ENCODE measurements at places on chromosomes 1 and 21.

- no peak for DNase-seq
Measured at GRCh38 chr1:210505601-210506496, 177.1 kb downstream of the HHAT start.

- no peak for DNase-seq
Measured at GRCh38 chr1:230809256-230809990, 58.9 kb downstream of the C1orf198 start.

DNA sequence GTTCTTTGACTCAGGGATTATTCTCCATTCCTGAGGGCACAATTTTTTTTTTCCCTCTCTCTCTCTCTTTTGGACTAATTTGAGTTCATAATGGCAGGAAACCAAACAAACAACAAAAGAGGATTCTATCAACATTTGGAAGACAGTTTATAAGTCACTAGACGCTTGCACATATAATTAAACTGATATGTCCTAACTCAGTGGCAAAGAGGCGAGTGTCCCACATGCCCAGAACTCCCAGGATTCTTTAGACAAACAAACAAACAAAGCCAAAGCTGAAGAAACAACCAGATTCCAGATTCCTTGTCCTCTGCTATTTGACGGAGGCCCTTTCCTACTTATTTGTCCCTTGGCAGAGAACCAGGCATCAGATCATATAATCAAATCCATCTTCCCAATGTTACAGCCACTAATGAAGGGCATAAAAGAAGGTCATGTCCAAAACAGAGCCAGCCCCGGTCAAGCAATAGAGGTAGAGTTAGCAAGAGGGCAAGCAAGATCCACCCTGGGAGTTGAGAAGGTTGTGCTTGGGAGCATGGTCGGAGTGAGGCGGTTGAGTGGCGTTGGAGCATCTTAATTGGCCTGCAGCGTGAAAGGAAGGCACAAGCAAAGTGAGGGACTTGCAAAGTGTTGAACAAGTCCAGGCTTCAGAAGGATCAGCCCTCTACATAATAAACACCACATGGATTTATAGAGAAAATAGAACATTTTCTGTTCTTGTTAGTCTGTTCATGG, 30.3 kb downstream of the ZNF362 start:
- DNase-seq: no peak

- DNase-seq: no peak
Measured at GRCh38 chr1:157105988-157106812, 6.6 kb upstream of the ETV3L start.

DNA sequence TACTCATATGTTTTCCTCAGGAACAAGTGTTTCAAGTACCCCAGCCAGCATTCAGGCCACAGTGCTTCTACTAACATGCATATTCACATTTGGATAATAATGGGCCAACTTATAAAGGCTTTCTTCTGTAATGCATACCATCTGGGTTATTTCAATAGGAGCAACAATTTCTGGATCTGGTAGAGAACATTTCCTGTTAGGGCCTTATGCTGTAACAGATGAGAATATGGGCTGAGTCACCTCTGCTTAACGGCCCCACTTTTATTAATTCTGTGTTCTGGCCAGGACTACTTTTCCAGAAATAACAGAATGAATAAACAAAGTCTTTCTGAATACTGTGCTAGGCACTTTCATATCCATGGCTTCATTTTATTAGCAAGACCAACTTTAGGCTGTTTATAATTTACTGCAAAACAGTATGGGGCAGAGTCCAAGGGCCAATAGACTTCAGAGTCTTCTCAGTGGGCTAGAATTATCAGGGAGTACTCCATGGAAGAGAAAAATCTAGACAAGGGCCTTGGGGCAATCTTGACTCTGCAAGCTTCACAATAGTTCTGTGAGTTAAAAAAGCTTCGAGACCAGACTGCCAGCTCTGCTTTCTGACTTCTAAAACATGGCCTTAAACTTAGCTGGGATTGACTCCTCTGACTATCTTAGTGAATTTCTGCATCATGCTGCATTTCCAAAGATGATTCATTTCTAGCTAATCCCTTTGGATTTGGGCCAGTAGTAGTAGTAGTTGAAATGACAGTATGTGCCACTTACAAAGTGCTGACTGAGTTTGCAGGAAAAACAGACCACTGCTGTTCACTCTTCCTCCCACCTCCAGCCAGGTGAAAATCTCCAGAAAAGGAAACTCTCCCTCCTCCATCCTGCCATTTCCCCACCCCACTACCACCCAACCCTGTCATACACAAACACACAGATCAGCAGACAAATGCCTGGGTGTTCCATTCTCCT, 8.2 kb upstream of the SSX2IP start:
- no peak for DNase-seq

DNA sequence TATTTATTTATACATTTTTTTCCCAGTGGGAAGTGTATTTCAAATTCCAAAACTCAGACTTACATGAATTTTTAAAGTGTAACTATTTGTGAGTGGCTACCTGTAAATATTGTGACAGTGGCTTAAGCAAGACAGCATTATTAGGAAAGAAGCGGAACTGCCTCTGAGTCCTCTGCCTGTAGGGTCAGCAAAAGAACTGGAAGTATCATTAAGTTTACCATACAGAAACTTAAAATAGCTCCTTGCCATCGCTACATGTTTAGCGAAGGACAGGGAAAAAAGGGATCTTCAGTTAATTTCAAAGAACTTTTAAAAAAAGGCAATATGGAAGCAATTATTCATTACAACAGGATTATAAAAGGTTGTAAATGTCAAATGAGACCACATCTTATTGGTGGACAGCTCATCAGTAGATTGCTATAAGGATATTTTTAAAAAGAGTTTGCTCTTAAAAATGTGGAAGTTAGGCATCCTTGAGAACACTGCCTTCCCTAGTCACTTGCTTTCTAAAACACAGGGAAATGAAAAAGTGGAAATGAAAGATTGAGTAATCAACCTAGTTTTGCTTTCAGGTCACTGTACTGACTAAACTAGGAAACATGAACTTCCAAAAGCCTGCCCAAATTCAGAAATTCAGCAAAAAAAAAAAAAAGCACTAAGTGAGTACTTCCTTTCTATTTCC, 39.2 kb downstream of the NSL1 start:
- DNase-seq: no peak

DNA sequence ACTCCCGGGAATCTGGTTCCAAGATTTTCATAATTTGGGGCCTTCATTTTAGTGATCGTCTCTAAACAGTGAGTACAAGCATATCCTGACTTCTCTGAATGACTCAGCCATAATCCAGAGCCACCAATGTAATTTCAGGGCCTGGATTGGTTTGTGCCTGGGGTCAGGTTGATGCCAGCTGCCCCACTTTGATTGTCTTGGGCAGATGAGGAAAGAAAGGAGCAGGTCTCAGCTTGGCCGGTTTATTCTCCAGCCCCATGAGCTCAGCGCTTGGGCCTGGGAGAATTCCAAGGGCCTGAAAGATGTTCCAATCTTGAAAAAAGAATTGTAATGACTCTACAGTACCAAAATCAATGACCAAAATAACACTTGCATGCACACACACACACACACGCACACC, 71.2 kb upstream of the ECE1 start:
- DNase-seq: no peak

GRCh38 chr21:36330904-36331303, 10.9 kb downstream of the MORC3 start:
- no peak for DNase-seq

DNA sequence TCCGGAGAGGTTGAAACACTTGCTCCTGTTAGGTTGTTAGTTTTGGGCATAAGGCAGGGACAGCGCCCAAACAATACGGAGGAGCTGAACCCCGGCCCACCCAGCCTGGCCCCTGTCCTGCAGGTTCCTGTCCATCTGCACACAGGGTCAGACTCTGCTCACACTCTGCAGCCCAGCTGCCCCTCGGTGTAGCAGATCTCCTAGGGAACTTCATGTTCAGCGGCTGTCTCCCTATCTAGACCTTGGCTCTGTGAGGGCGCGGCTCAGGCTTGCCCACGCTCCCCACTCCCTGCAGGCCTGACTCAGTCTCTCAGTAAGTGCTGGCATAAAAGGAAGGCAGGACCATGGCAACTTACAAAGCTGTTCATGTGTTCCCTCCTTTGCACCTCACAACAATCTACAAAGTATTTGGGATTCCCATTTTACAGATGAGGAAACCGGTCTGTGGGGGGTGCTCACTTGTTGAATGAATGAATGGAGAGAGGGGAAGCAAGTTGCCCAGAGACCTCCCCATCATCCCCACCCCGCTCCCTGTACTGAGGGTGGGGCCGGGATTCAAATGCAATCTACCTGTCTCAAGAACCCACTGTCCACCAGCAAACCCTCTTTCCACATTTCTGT, 26.2 kb downstream of the ACOT11 start:
- no peak for DNase-seq

DNA sequence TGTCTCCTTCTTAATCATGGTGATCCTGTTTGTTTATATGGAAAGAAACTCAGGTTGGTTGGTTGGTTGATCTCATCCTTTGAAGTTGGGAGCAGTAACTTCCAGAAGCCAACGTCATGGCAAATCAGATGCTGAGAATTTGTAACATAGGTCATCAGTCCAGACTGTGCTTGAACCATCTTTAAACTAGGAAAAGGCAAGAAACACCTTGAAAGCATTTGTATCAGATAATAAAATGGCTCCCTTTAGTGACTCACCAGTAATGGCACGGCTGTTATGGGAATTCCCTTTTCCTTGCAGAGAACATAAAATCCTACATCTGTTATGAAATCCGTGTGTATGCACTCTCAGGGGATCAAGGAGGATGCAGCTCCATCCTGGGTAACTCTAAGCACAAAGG, 58.1 kb downstream of the SERBP1 start:
- no peak for DNase-seq

DNA sequence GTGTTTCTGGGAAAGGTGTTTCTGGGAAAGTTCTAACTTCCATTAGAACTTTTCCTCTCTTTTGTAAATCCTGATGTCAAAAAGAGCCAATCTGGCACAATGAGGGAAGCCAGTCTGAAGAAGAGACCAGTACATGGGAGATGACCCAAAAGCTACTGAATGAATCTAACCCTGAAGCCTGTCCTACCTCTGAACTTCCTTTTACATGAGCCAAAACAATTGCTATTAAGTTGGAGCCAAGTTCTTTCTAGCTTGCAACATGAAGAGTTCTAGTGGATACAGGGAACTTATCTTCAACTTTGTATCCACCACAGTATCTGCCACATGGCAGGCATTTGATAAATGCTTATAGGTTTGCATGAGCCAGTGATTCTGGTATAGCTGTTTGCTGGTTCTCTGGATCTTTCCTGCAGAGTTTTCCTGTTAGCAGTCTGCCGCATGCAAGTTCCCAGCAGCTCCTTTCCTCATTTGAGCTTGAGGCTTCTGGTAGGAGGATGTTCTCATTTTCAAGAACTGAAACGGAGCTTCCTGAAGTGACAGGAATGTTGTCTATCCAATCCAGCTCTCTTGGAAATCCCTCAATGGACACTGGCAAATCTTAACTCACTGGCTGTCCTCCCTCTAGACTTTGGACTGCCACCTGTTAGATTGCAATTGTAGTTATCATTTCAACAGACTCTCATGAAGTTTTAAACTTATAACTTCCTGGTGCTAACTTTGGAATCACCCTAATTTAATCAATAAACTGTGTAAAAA, 73.1 kb upstream of the LPGAT1 start:
- DNase-seq: no peak

DNA sequence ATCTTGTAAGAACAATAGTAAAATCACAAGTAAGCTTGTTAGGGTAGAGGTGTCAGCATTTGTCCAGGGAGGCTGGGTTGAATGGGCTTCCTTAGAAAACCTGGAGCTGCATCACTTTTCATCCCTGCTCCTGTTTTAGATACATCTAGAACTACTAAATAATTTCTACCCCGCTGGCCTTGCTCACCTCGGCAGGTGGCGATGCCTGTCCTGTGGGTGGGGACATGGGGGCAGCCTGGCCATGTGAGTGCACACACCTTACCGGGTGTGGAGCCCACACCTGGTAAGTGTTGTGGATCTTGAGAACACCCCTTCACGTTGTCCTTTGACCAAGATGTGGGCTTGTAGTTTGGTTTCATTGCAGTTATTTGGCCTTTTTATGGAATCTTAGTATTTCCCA, 29.7 kb downstream of the URB2 start:
- DNase-seq: no peak

DNA sequence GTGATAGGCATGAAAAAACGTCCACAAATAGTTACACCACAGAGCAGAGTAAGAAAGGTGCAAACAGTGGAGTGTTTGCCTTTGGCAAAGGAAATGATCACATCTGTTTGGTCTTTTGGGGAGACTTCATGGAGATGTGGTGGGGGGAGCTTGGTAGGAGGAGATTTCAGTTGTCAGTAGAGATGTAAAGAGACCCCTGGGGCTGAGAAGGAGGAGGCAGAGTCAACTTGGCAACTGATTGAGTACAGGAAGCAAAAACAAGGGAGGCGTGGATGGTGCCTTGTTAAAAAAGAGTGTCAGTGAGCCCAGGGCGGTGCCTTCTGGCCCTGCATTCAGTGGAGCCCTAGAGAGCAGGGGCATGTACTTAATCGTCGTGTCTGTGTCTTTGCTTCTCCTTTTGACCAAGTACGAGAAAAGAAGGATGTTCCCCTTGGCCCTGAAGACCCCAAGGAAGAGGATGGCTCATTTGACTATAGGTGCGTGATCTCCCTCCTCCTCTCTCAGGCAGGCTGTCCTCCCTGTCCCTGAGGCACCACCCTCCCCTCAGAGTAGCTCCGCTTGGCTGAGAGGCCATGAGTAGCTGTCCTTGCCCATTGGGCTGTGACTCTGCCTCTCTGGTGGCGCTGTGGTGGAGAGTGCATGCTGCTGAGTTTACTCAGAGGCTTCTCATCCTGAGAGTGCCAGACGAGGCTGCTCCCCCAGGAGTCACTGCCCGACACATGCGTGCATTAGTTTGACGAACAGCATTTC, 30.4 kb upstream of the CNTN2 start:
- no peak for DNase-seq

GRCh38 chr1:218493986-218494385, 148.8 kb downstream of the TGFB2 start:
- no peak for DNase-seq

- no peak for DNase-seq
Measured at GRCh38 chr1:9331558-9332346, 39.1 kb downstream of the SPSB1 start.

DNA sequence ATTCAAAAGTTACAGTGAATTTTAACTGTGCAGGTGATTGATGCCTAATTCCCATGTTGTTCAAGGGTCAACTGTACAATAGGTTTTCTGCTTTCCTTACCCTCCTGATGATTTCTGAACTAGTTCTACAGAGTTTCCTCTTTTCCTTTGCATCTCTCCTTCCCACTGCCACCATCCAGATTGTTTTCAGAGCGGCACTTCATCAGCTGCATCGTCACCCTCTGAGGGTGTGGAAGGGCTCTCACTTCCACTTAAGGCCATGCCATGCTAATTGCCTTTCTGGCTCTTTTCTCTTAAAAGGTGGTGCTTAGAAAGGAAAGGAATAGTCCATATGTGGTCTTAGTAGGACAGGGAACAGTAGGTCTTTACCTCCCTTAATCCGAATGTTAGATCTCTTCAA, 39.1 kb downstream of the DISC1 start:
- DNase-seq: no peak

Measured in right renal pelvis (tissue), 4 donors.